ENCODE measurements at places on chromosomes 12 and 14. TPM values are rescaled to one million over a fixed set of nuclear protein-coding genes. Genes with fewer than 3 reads are reported as not detected.

GRCh38 chr12:22615963-22616501 is 8.9 kb upstream of the ETNK1 start:
- no peak overlapping the region for H3K27ac ChIP-seq
- no peaks in the 10 kb centered on the region for H3K36me3 ChIP-seq
- no peak for DNase-seq

The GALNT8 gene
- polyA plus RNA-seq = 0.46 TPM

The SRRM4 gene
- not detected for polyA plus RNA-seq

DNA sequence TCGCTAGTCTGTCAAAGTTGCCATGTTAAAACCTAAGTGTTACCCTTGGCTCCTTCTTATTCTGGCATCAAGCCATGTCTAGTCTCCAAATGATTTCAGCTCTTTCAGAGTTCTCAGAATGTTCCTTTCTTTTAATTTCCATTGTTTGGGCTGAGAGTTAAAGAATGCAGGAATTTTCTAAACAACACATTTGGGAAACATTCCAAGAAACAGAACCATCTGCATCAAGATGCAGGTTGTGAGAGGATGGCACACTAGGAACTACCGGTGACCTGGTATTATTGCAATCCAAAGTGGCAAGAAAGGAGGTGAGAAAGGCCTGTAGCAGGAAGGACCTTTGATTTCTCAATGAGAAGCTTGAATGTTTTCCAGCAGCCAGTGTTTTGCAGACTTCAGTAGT is 30.1 kb downstream of the SLC35F4 start:
- H3K27me3 ChIP-seq = no peaks in the 10 kb centered on the region
- no peak for DNase-seq
- no peaks in the 10 kb centered on the region for H3K36me3 ChIP-seq
- H3K27ac ChIP-seq = no peak overlapping the region
- no peak overlapping the region for H3K4me3 ChIP-seq
- no peaks in the 10 kb centered on the region for H3K4me1 ChIP-seq

The LALBA gene
- polyA plus RNA-seq = not detected

DNA sequence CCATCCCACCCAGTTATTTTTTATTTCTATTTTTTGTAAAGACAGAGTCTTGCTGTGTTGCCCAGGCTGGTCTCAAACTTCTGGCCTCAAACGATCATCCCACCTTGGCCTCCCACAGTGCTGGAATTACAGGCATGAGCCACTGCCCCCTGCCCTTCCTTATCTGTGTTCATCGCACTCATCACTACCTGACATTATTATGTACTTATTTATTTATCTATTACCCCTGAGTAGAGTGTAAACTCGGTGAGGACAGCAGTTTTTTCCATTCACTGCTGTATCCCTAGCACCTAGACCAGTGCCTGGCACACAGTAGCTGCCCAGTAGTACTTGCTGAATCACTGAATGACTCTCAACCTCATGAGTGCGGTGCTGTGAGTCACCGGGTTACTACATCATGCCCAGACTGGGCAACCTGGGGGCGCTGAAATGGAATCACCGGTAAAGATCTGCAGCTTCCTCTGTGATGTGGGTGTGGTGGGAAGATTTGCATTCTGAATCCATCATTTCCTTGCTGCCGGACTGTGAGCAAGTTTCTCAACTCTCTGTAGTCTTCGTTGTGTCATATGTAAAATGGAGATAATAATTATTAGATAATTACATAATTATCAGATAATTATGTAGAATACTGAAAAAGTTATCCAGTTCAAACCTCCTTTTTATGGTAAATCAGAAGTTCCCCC is 81.9 kb upstream of the USP44 start:
- H3K27me3 ChIP-seq = no peaks in the 10 kb centered on the region
- no peaks in the 10 kb centered on the region for H3K36me3 ChIP-seq
- no peaks in the 10 kb centered on the region for H3K4me1 ChIP-seq
- no peak overlapping the region for H3K4me3 ChIP-seq

The CD9 gene
- polyA plus RNA-seq = 0.49 TPM

The LBHD2 gene
- not detected for polyA plus RNA-seq

- no peak overlapping the region for H3K27ac ChIP-seq
- no peaks in the 10 kb centered on the region for H3K36me3 ChIP-seq
- no peak overlapping the region for H3K4me3 ChIP-seq
- H3K4me1 ChIP-seq = no peaks in the 10 kb centered on the region
- H3K27me3 ChIP-seq = no peaks in the 10 kb centered on the region
These were observed 991.2 kb downstream of the FLRT2 start for GRCh38 chr14:86521031-86521730.

- H3K27me3 ChIP-seq = no peaks in the 10 kb centered on the region
- H3K4me3 ChIP-seq = no peak overlapping the region
- H3K36me3 ChIP-seq = no peaks in the 10 kb centered on the region
- DNase-seq = no peak
These were observed 91.6 kb downstream of the LRRC74A start for GRCh38 chr14:76917745-76918255.

DNA sequence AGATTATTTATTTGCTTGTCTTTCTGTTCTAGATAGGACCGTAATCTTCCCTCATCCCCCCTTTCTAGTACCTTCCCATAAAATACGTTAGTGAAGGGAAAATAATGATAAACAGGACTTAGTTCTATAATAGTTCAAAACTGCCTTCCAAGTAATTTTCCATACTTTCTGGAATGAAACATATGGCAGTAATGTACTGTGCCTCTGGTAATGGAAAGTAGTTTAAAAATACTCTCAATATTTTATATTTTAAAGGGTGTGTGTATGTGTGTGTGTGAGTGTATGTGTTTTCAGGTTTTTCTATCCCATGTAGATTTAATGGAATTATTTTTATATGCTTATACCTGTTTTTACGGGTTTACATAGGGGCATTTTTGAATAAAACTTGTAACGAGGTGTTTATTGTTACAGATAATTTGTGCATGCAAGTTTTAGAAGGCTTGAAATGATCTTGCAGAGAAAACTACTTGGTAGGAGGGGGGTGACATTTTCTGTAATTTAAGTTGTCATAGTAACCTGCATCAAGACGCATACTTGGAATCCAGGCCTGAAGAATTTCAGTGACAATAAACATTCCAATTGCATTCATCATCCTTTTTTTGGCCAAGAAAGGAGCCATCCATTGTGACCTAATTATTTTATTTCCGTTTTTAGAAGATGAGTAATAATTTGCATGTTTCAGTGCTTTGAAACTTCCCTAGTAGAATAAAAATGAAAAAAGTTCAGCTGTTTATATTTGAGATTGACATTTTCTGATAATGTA is 38.9 kb downstream of the RASSF8 start:
- DNase-seq = no peak
- H3K4me1 ChIP-seq = no peaks in the 10 kb centered on the region
- H3K36me3 ChIP-seq = no peaks in the 10 kb centered on the region
- H3K27me3 ChIP-seq = no peaks in the 10 kb centered on the region
- H3K27ac ChIP-seq = no peak overlapping the region

The CCDC177 gene
- polyA plus RNA-seq = not detected

DNA sequence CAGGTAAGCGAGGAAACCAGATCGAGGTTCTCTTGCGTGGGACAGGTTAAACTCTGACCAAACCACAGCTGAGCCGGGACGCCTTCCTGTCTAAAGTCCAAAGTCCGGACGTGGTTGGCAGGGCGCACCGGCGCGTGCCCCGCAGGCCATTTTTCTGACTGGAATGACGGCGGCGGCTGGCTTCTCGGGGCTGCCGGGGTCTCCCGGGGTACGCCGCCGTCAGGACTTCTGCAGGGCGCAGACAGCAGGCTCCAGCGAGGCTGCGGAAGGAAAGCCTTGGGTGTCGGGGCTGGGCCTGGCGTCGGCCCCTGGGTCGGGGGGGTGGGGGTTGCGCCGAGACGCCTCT is 32.8 kb downstream of the MIA2 start:
- DNase-seq = peak; percentile 51
- no peaks in the 10 kb centered on the region for H3K36me3 ChIP-seq
- no peaks in the 10 kb centered on the region for H3K27me3 ChIP-seq
- H3K4me3 ChIP-seq = peak overlapping the region; percentile 67
- H3K27ac ChIP-seq = peak overlapping the region; percentile 97

The CLEC6A gene
- polyA plus RNA-seq = not detected

- DNase-seq = no peak
- H3K4me3 ChIP-seq = no peak overlapping the region
These were observed 25.1 kb upstream of the BATF start for GRCh38 chr14:75497191-75497590.

The CPSF6 gene
- polyA plus RNA-seq = 116 TPM

DNA sequence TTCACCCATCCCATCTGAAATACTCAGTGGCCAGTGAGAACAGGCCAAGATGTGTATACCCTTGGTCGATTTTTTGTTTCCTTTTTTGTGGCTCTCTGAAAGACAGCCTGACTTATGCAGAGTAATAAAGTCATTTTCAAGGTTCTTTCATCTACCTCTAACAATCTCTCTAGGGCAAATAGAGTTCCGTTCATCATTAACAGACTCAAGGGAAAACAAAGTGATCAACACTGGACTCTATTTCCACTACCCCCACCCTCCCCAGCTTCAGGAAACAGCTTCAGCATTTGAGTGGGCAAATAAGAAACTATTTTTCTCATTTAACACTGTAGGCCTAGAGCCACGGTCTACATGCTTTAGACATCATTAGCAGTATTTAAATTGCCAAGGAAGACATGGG is 15.9 kb downstream of the PRKAB1 start:
- no peak for DNase-seq
- H3K27ac ChIP-seq = no peak overlapping the region
- H3K4me3 ChIP-seq = no peak overlapping the region
- no peaks in the 10 kb centered on the region for H3K27me3 ChIP-seq

DNA sequence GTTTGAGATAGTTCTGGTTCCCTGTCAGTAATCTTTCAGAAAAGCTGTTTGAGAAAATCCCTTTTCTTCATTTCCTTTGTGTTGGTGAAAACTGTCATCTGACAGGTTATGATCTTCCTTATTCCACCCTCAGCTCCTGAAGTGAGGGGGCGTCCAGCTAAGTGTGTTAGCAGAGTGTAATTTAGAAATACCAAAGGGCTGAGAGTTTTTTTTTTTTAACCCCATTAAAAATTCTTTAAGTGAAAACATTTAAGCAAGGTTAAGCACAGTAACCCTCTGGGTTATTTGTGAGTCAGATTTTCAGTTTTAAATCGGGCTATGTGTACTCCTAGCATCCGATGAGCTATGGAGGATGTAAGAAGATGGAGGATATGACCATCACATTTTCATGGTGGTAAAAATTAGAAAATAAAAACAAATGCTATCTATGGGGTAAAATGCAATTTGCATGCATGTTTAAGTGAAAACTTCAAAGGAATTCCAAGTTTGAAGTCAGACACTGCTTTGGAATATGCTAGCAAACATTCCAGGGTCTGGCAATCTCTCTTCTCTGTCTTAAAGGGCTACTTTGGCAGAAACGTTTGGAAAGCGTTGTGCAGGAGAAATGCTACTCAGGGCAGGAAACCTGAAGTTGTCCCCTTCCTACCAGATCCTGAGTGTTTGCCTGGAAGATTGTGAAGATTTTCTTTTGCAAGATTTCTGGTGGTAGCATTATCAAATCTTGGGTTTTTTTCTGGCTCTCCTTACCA is 197.0 kb upstream of the PRICKLE1 start:
- H3K27ac ChIP-seq = no peak overlapping the region
- no peaks in the 10 kb centered on the region for H3K27me3 ChIP-seq
- no peaks in the 10 kb centered on the region for H3K36me3 ChIP-seq
- H3K4me1 ChIP-seq = no peaks in the 10 kb centered on the region
- no peak overlapping the region for H3K4me3 ChIP-seq

The SCN8A gene
- polyA plus RNA-seq = 0.07 TPM

GRCh38 chr14:99758121-99758821 is 34.9 kb upstream of the EML1 start:
- no peaks in the 10 kb centered on the region for H3K4me1 ChIP-seq
- no peak overlapping the region for H3K4me3 ChIP-seq
- no peak overlapping the region for H3K27ac ChIP-seq

GRCh38 chr12:57868851-57869268 is 22.3 kb upstream of the CTDSP2 start:
- no peaks in the 10 kb centered on the region for H3K27me3 ChIP-seq
- DNase-seq = no peak
- no peak overlapping the region for H3K4me3 ChIP-seq
- no peaks in the 10 kb centered on the region for H3K4me1 ChIP-seq

DNA sequence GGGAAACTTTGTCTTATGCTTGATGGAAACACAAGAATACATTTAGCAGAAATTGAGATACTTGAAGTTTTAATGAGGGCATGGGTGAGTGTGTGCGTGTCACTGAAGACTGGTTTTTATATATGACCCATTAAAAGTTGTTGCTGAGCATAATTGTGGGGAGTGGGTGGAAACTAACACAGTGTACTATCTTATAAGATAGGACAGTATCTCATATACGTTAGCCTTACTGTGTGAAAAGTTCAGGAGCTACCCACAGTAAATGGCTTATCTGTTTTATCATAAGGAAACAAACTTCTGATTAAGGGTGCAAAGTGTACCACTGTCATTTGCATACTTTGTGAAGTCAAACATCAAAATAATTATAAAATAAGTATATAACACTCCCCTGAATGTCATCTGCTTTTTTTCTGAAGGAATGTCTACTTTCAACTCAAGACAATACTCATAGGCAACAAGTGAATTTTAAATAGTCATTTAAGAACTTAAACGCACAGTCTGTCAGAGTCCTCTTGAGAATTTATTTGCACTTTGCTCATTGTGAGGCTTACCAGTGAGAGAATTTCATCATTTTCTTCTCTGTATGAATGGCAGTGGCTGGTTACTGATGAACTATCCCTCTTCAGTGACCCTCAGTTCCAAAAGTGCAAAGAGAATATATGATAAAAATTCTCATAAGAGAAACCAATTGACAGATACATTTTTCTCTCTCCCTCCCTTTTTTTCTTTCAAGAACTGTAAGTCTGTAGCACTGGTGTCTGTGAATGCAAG is 4.2 kb downstream of the PDE3A start:
- no peak for DNase-seq
- no peaks in the 10 kb centered on the region for H3K4me1 ChIP-seq
- H3K4me3 ChIP-seq = no peak overlapping the region
- no peaks in the 10 kb centered on the region for H3K36me3 ChIP-seq
- no peaks in the 10 kb centered on the region for H3K27me3 ChIP-seq

- no peak for DNase-seq
- no peaks in the 10 kb centered on the region for H3K4me1 ChIP-seq
- H3K36me3 ChIP-seq = no peaks in the 10 kb centered on the region
- no peaks in the 10 kb centered on the region for H3K27me3 ChIP-seq
- no peak overlapping the region for H3K27ac ChIP-seq
- H3K4me3 ChIP-seq = no peak overlapping the region
These were observed 29.7 kb downstream of the RALGAPA1 start for GRCh38 chr14:35779368-35779767.

DNA sequence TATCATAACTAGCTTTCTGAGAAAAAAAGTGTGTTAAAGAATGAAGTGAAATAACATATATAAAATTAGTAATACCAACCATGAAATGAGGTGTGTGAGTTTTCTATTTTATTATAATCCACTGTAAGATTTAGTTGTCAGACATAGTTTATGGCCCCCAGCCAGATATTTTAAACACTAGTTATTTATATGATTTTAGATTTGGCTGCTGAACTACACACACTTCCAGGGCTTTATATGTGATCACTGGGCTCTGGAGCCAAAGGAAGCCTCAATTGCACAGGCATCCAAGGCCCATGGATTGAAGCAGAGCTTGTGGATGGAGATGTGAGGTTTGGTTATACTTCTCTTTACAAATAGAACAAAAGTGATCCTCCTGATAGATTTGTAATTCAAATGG is 48.7 kb upstream of the CNTN1 start:
- H3K36me3 ChIP-seq = no peaks in the 10 kb centered on the region
- H3K27me3 ChIP-seq = no peaks in the 10 kb centered on the region
- H3K27ac ChIP-seq = no peak overlapping the region

The GTF2A1 gene
- polyA plus RNA-seq = 12.9 TPM

GRCh38 chr14:85762526-85762925 is 232.6 kb downstream of the FLRT2 start:
- no peak overlapping the region for H3K27ac ChIP-seq
- DNase-seq = no peak
- no peak overlapping the region for H3K4me3 ChIP-seq
- no peaks in the 10 kb centered on the region for H3K4me1 ChIP-seq
- H3K27me3 ChIP-seq = no peaks in the 10 kb centered on the region
- no peaks in the 10 kb centered on the region for H3K36me3 ChIP-seq
